Anterior cingulate cortex (tissue), 58 donors: ENCODE measurements at places on chromosomes 2 and 18.

GRCh38 chr2:223222397-223222796 lies 170.4 kb downstream of the KCNE4 start:
- no peak for DNase-seq

GRCh38 chr2:1494257-1494656 lies 81.0 kb downstream of the TPO start:
- no peak for DNase-seq

- no peak for DNase-seq
These were observed 96.6 kb downstream of the BIRC6 start for GRCh38 chr2:32453242-32454062.

DNA sequence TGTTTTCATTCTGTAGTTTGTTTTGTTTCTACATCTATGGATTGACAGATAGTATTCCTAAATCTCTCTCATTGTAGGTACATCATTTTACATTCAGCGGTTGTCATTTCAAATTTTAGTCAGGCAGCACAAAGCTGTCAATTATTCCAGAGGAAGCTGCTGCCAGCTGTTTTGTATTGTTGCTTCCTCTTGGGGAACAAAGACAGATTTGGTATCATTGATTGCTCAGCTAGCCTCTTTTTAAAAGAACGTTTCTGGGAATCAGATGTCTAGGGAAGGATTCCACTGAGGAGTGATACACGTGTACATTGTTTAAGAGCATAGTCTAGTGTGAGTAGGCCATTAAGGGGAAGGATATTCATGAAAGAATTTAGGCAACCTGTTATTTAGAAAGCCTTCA lies 145.8 kb downstream of the AGPS start:
- no peak for DNase-seq

DNA sequence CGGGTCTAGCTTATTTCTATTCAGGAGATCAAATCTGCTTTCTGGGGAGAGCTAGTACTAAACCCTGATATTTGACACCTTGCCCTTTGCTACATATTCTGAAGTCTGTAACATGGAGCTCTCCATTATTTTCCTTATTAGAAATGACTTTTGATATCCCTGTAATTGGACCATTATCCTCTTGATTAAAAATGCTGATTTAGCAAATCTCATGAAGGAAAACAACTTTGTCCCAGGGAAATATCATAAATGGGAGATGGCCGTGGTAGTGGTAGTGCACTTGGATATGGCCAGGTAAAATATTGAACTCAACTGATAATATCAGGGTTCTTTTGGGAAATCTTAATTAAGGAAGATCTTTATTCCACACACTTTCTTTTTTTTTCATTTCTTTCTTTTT lies 326.5 kb downstream of the RPRM start:
- no peak for DNase-seq

DNA sequence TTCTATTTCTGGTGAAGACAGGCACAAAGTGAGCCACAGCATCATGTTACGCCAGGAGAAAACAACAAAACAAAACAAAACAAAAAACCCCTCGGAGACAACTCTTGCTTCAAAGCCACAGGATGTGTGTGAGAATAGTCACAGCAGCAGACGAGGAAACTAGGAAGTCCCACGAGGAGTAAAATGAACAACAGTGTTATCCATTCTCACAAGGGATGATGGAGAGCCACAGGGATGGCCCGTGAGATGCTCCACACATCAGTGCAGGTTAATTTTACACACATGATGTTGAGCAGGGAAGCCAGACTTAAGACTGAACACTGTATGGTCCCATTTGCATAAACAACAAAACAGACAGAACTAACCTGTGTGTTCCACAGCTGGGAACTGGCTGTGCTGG lies 128.5 kb upstream of the TMEM18 start:
- DNase-seq, result no peak

- DNase-seq, result no peak
These were observed 113.0 kb downstream of the ATP9B start for GRCh38 chr18:79182047-79182713.

DNA sequence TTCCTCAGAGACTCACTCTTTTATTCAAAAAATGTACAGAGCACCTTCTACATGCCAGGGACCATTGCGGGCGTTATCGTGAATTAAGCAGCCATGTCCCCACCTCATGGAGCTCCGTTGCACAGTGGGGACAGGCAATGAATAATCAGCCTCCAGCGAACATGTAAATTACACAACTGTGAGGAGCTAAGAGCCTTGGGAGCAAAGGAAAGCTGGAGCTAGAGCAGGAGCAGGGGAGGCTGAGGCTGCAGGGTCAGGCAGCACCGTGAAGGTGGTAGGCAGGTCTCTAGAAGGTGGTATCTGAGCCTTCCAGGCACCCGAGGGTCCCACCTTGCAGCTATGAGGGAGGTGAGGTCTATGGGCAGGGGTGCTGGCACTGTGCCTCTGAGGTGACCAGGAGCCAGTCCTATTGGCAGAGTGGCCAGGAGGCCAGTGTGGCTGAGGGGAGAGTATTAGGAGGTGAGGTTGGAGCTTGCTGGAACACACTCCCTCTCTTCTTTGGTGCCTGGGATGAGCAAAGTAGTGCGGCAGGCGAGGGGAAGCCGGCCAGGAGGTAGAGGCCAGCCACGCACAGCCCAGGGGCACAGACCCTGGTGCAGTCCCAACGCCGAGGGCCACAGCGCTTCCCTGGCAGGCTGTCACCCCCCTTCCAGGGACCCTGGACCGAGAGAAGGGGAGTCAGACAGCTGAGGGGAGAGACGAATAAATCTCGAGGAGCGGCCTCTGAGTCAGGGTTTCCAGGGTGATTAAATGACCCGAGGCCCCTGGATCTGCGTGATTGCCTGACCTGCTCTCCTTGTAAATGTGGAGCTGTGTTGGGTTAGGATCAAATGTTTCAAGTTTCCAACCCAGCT lies 167.3 kb downstream of the SEPTIN10 start:
- no peak for DNase-seq

DNA sequence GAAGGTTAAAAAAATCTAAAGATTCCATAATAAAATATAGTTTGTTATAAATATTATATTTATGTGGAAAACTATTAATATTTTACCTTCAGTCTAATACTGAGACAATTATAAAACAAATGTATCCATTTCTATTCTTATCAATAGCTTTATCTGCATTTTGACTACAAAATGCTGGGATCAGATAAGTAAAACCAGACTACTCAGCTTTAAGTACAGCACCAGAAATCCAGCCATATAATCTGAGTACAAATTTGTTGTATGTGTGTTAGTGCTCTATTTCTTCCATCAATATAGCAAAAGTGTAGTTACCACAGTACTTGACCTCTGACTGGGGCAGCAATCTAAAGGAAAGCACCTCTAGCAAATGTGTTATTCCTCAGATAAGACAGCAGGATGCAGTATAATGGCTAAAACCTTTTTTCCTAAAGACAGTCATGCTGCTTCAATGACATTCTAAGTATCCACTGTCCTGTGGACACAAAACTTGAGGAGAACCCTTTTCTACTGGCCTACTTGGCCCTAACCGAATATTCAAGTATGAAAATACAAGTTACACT lies 68.1 kb downstream of the OLA1 start:
- no peak for DNase-seq

- DNase-seq, result no peak
These were observed 89.3 kb downstream of the PDE11A start for GRCh38 chr2:177983183-177983788.

DNA sequence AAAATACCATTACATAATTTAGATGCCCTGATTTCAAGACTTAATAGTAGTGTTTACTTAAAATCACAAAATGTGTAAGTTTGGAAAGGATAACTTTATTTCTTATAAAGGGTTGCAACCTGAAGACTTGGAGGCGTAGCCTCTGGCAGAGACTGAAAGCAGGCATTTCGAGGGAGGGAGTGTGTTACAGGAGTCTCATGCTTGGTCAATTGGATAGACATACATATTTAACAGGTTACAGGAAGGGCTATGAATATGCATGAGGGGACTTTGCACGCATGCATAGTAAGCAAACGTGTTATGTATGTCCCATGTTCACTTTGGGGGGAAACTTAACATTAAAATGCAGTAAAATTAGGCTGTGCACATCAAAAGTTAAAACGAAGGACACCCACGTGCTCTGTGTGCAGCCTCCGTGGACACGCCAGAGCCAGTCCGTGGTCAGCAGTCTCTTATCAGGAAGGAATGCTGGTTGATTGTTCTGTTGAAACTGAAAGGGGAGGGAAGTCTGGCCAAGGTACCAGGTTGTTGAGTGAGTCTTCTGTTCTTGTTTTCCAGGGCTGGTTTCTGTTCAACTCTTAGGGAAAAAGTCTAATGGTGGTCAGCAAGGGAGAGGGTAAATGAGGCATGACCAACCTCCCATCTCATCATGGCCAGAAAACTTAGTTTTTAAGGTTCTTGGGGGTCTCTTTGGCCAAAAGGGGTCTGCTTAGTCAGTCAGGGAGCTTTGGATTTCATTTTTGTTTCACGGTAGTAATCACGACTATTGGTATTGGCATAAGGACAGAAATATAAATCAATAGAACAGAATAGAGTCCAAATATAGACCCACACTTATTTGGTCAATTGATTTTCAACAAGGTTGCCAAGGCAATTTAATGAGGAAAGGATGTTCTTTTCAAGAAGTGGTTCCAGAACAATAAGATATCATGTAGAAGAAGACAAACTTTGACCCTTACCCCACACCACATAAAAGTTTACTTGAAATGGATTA lies 121.9 kb downstream of the MCFD2 start:
- no peak for DNase-seq

DNA sequence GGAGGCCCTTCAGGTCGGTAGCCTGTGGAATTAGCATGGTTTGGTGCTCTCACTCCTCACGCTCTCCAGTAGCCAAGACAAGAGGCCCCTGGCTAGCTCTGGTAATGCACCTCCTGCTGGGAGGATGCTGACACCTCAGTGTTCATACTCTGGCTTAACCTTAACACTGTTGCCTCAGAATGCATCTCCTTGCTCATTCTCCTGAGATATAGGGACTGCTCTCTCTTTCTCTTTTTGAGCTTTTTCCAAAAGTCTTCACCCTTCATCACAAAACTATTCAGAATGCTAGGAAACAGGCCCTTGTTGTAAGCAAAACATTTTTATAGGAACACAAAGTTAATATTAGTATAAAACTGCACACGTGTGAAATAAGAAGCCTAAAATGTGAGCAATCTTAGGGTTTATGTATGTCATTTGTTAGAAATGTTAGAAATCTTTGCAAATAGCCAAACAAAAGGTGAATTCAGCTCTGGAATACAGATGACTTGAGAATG lies 17.3 kb upstream of the IMPA2 start:
- DNase-seq, result no peak
